ENCODE measurements at places on chromosomes 13 and 19.

GRCh38 chr13:33537026-33537425 is 251.5 kb upstream of the STARD13 start:
- no peak for DNase-seq

DNA sequence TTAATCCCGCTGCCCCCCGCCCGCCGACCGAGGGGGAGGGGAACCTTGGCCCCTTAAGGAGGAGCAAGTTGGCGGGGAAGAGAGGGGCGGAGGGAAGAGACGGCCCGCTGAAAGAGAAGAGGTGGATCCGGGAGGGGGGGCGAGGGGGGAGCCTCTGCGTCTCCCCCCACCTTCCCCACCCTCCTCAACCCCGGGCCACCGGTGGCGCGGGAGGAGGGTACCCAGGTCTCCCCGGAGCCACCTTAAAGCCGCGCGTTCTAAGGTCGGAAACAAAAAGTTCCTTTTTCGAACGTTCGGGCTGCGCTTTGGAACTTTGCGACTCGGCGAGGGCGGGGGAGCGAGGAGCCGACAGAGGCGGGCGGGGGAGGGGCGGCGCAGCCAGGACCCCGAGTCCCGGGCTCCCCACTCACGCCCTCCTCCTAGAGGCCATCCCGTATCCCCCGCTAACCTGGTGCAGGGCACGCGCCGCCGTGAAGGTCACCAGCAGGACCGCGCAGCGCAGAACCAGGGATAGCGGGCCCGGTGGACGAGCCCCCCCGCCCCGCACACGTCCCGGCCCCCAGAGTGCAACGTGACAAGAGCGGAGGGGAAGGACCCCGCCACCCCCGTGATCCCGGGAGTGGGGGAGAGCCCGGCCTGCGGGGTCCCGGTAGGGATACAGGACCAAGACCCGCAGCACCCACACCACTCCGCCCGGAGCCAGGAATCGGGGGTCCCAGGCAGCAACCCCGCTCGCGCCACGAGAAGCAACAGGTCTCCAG is 659 bp downstream of the ERF start:
- peak; percentile 57 for DNase-seq

DNA sequence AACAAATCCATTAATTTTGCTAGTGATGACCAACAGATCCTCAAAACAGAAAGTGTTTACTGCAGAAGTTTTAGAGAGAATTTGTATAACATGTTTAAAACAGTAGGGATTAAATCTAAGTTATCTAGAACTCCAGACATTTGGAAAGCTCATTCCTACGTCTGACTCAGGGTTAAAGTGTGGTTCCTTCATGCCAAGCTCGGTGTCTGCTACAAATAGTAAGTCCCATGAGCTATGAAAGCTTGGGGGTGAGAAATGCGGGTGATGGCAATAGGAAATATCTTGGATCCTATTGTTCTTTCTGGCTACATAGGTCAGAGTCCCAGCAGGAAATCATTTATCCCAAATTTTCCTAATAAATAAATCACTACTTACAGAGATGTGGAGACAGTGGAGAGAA is 867.1 kb downstream of the UQCRFS1 start:
- DNase-seq, result no peak

GRCh38 chr13:109812382-109812781 is 26.0 kb upstream of the IRS2 start:
- DNase-seq, result no peak

- DNase-seq, result no peak
Measured at GRCh38 chr13:22017226-22017625, 346.4 kb downstream of the FGF9 start.

GRCh38 chr13:111302045-111302726 is 18.3 kb upstream of the TEX29 start:
- DNase-seq, result no peak

GRCh38 chr13:96090240-96091101 is 564 bp downstream of the HS6ST3 start:
- peak; percentile 36 for DNase-seq

DNA sequence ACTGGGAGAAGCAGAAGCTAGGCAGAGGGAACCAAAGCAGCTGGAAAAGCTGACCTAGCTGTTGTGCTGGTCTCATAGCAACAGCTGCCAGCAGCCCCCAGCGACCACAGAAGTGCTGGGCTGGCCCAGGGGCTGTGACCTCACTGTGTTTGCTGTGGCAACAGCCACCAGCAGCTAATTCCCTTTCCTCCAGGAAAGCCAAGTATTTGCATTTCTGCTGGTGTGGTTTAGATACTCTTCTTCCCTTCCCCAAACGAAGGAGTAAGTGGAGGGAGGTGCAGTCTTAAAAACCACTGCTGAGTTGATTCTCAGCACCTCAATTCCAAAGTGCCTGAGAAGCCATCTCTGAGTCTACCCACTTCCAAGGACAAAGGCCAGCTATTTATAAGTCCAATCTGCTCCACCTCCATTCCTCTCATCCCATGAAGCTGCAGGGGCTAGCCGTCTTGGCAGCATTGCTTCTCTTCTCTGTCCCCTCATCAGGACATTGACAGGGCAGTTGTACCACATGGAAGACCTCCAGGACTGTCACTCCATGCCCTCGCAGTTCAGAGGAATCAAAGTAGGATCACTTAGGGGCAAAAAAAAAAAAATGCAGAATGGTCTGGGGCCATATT is 11.5 kb upstream of the CCDC97 start:
- DNase-seq, result no peak

GRCh38 chr19:49710372-49710951 is 19.5 kb downstream of the CPT1C start:
- DNase-seq, result no peak

DNA sequence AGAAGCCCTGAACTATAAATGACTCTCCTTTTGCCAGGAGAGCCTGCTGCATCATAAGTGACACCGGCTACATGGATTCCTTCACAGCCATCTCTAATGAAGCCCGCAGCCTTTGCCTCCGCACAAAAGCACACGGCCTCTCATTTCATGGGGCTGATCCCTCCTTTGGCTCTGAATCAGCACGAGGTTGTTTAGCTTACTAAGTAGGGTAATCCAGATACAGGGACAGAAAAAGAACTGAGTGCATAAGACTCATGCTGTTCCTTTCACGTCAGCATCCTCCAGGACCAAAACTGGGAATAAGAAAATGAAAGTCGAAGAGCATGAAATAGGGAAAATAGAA is 136.3 kb downstream of the DCT start:
- no peak for DNase-seq

- peak; percentile 98 for DNase-seq
Measured at GRCh38 chr19:40465557-40466218, at the start of gene BLVRB. BLVRB (minus strand) TSS chr19:40465745; CDS start chr19:40465688, 57 bp downstream.

DNA sequence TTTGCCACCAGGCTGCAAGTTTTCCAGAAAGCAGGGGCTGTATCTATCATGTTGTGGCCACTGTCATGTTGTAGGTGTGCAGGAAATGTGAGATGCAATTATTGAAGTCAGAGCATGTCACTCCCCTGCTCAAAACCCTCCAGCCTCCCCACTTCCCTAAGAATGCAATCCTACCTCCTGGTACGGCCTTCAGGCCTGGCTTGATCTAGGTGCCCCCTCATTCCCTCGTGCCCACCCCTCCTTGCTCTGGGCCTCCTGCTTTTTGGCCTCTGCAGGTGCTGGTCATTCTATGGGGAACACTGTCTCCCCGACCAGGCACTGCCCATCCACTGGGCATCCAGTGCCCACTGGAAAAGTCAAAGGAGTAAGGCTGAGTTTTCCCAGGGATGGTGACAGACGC is 28.5 kb upstream of the MATK start:
- DNase-seq, result no peak

DNA sequence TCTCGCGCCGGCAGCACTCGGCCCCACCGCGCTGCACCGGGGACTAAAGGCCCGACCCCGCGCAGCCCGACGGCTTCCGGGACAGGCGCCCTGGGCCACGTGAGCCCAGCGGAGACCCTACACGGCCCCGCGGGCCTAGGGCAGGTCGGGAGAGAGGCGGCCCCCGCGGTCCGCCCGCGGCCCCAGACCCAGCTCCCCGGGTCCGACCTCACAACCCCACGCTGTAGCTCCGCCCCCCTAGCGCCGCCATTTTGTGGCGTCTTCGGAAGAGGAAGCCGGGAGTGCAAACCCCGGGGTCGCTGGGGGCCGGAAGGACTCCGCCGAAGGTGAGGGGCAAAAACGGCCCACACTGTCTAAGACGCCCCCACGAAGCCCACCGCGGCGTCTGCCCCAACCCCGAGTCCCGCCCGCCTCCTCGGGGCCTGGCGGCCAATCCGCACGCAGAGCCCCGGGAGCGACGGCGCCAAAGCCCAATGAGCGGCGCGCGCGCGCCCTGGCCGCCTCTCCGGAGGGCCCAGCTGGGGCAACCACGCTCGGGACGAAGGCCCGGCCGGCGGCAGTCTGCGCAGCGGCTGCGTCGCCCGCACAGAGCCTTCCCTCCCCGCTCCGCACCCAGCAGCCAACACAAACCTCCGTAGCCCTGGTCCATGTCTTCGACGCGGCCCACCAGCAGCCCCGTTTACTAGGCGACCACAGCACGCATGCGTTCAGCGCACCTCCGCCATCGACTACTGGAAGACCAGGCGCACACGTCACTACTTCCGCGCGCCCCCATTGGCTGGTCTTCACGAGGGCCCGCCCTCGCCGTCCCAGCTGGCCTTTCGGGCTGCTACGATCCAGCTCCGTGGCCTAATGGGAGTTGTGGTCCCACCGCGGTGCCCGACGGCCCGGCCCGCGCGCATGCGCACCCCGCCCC is at the start of gene AKAP8:
Gene AKAP8 (minus strand): TSS at position 705 of the 916 bp plus-strand sequence. CDS start 56 bp downstream, at position 649.
- peak; percentile 99 for DNase-seq

DNA sequence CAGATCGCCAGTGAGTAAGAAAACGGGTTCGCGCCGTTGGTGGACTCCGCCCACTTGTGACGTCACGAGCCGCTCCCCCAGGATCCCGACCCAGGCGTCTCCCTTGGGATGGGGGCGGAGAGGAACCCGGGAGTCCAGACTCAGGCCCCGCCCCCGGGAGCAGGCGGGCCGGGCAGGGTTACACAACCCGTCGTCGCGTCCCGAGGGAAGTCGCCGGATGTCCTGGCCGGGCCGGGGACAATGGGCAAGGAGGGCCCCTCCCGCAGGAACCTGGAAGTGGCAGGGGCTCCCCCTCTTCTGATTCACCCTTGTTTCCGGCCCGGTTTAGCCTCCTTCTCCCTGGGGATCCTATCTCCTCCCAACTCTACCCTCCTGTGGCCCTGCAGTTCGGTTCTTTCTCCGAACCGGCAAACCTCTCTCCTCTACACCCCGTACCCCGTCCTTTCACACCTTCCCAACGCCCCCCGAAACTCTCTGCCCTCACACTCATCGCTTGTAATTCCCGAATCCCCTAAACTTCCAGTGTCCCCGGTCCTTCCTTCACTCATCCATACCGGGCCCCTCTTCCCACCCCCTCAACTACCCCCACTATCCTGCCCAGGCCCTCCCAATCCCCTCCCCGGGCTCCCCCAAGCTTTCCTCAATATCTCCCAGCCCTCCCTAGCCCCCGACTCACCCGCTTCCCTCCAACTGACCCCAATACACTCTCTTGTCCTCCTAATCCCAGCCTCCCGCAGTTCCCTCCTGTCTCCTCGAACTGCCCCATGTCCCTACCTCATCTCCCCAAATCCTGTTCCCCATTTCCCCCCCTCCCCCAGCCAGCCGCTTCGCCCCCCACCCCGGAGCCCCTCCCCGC is 20.0 kb upstream of the ERCC1 start:
- DNase-seq, result peak; percentile 97

DNA sequence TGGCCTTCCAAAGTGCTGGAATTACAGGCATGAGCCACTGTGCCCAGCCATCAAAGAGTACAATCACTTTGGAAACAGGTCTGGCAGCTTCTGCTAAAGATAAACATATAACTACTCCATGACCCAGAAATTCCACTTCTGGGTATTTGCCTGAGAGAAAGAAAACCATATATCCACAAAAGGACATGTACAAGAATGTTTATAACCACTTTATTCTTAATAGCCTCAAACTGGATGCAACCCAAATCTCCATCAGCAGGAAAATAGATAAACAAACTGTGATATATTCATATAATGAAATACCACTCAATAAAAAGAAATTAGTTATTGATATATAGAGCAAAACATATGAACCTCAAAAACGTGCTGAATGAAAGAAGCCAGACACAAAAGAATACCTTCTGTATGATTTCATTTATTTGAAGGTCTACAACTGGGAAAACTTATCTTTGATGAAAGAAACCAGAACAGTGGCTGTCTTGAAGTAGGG is 40.5 kb downstream of the TEX26 start:
- DNase-seq, result no peak

- no peak for DNase-seq
Measured at GRCh38 chr13:98390086-98390715, 186.7 kb downstream of the STK24 start.

GRCh38 chr19:20080656-20081055 is 2.9 kb downstream of the ZNF90 start:
- no peak for DNase-seq

DNA sequence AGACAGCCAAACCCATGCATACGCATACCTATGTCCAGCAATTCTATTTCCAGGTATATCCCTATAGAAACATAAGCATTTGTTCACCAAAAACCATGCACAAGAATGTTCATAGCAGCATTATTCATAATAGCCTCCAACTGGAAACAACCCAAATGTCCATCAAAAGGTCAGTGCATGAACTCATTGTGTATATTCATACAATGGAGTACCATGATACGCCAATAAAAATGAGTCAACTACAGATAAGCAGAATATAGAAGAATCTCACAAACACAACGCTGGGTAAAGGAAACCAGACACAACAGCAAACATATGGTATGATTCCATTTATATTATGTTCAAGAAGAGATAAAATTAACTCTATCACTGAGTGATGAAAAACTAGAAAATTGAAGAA is 23.8 kb downstream of the DEDD2 start:
- DNase-seq, result no peak

DNA sequence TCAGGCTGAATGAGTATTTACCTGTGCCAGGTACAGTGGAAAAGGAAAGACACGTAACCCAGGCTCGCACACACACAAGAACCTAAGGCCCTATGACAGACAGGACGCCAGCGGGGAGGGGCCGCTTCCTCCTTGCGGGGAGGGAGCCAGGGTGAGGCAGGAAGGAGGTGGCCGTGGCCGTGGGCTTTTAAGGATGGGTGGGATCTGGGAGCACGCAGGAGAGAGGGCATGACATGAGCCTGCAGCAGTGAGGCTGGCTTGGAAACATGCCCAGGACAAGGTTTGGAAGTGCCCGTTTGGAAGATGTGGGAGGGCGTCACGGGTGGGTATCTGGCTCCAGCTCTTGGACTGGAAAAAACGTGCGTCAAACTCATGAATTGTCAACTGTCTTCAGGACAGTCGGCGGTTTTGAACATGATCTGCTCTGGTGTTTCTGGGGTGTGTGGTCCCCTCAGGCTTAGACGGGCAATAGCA is 20.1 kb downstream of the SH3GL1 start:
- no peak for DNase-seq

- no peak for DNase-seq
Measured at GRCh38 chr13:48775804-48776203, 122.1 kb downstream of the CYSLTR2 start.

DNA sequence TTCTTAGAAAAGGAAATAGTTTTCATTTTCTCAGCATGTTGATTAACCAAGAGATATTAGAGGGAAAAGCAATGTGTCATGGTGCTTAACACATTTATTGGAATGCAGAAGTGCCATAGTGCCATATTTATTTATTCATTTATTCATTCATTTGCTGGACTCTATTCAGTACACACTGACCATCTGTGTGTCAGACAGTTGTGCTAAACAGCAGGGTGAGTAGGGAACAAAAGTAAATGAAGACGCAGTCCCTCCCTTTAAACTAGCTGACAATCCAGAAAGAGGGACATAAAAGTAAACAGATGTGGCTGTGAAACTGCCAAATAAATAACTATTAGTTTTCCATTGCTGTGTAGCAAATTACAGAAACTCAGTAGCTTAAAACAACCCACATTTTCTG is 323.7 kb downstream of the MTUS2 start:
- no peak for DNase-seq

GRCh38 chr13:46179491-46179908 is 2.5 kb downstream of the LCP1 start:
- DNase-seq, result no peak

All from frontal cortex (tissue), 4 donors.